Neural crest cell (in vitro differentiated cells): ENCODE measurements at places on chromosomes 5 and 9. TPM values are rescaled to one million over a fixed set of nuclear protein-coding genes. Genes with fewer than 3 reads are reported as not detected.

- no peak for DNase-seq
These were observed 98.4 kb upstream of the GDNF start for GRCh38 chr5:37938076-37938852.

- peak; percentile 58 for DNase-seq
These were observed at the start of gene PIP5K1B for GRCh38 chr9:68704814-68705530. Gene PIP5K1B (plus strand): TSS chr9:68705240. CDS start chr9:68822615, 117,375 bp downstream.

- DNase-seq, result no peak
These were observed 28.2 kb downstream of the ARPC5L start for GRCh38 chr9:124890179-124890578.

- no peak for DNase-seq
These were observed 218.5 kb downstream of the PLK2 start for GRCh38 chr5:58241389-58241788.

DNA sequence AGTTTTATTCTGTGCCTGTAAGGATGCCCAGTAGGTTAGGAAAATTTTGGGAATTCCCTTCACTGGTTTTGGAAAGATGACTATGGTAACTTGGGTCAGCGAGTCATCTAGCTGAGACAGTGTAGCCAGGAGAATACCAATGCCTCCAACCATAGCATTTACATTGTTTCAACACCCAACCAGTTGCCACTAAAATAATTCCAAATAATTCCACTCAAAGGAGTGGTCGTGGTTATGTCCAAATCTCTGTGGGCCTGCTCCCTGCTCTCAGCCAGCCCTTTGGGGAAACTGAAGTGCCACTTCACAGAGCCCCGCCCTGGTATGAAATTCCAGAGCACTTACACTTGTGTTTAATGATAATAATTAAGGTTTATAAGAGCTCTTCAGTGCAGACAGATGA lies 310.5 kb downstream of the PLK2 start:
- DNase-seq, result no peak

GRCh38 chr5:24183981-24184380 lies 460.8 kb downstream of the CDH10 start:
- no peak for DNase-seq

DNA sequence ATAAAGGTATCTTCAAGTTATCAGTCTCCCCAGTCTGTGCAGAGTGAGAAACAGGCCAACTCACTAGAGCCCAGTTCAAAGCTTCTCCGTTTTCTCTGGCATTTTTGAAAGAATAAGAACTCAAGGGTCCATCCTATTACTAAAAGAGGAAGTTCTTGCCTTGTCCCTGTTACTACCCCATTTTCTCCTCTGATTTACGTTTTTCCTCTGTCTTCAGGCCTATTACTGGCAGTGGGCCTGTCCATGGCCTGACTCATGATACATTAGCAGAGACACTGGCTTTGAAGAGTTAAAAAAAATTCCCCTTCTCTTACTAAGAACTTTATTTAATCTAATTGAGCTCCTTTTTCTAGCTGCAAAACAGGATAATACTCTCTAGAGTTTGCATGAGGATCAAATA lies 624.0 kb upstream of the KLF4 start:
- no peak for DNase-seq

- DNase-seq, result no peak
These were observed 1.4 kb upstream of the SNX18 start for GRCh38 chr5:54516051-54516655.

DNA sequence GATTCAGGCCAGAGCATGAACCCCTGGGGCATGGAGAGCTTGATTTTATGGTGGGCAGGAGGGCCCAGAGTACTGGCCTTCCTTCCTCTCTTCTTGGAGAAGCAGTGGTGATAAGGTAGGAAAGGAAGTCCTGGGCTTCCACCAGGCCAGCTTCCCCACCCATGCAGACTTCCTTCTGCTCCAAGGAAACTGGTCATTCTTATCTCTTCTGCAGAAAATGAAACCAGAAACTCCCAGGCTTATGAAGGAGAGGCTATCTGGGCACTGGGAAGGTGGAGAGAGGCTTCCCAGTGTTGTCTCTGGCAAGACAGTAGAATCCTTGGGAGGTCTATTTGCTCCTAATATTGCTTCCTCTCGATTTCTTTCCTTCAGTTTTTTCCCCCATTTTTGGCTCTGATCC lies 110.5 kb upstream of the EQTN start:
- no peak for DNase-seq

- DNase-seq, result no peak
These were observed 9.6 kb downstream of the TMOD1 start for GRCh38 chr9:97510797-97511654.

- DNase-seq, result no peak
These were observed 54.3 kb downstream of the GRAMD2B start for GRCh38 chr5:126477294-126478117.

- DNase-seq, result no peak
These were observed 9.5 kb upstream of the NFIL3 start for GRCh38 chr9:91433180-91433579.

- no peak for DNase-seq
These were observed 88.2 kb downstream of the PRRT1B start for GRCh38 chr9:131633491-131634031.

- no peak for DNase-seq
These were observed 455.4 kb downstream of the CAAP1 start for GRCh38 chr9:26437056-26437711.

DNA sequence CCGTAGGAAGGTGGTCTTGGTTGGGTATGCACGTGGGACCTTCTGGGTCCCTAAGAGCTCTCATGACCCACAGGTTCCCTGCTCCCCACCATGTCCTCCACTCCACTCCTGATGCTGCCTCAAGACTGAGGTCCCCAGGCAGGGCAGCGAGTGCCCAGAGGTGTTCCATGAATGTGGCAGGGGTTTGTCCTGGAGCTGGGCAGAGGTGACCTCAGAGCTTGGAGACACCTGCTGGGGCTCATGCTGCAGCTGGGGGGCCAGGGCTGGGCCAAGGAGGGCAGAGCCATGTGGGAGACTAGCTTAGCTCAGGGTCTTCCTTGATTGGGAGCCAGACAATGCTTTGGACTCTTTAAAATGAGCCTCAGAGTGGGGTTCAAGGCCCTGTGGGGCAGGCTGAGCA lies 74.0 kb upstream of the PITX1 start:
- DNase-seq, result no peak

DNA sequence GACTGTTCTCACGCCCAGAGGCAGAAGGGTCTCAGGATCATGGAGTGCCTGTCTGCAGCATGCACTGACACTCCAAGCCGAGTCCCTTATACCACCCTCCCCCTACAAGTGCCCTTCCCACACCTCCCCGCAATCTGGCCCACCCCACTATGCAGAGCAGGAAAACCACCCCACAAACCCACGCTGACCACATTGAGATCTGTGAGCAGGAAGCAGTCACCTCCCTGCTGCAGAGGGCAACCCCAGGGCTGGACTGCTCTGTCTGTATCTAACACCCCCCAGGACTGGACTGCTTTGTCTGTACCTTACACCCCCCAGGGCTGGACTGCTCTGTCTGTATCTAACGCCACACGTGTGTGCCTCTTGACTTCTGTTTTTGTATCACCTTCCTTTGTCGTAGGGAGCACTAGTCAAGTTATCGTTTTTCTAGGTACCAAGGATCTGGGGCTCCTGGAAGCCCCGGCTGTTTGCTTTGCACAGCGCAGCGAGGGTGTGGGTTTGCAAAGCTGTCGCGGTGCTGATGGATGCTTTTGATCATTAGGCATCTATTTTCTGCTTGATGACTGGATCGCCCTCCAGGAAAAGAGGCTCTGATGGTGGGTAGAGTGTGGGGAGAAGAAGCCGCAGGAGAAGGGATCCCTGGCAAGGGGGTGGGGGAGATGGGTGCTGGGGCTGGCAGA lies 21.5 kb downstream of the OLFM1 start:
- DNase-seq, result no peak

Gene FRMD3
- total RNA-seq, result 1.4 and 2.3 TPM in 2 replicates

Gene IRGM
- not detected in 2 replicates for total RNA-seq

Gene PHYHD1
- 3.9 and 5.0 TPM in 2 replicates for total RNA-seq

Gene PCDHGA9
- 0.72 and 0.86 TPM in 2 replicates for total RNA-seq

Gene PCDHGA6
- 0.49 and 0.52 TPM in 2 replicates for total RNA-seq

Gene EQTN
- total RNA-seq, result 0.39 and 0.40 TPM in 2 replicates

Gene UQCRQ
- total RNA-seq, result 274 and 293 TPM in 2 replicates
